ENCODE measurements at places on chromosomes 1 and 21.

DNA sequence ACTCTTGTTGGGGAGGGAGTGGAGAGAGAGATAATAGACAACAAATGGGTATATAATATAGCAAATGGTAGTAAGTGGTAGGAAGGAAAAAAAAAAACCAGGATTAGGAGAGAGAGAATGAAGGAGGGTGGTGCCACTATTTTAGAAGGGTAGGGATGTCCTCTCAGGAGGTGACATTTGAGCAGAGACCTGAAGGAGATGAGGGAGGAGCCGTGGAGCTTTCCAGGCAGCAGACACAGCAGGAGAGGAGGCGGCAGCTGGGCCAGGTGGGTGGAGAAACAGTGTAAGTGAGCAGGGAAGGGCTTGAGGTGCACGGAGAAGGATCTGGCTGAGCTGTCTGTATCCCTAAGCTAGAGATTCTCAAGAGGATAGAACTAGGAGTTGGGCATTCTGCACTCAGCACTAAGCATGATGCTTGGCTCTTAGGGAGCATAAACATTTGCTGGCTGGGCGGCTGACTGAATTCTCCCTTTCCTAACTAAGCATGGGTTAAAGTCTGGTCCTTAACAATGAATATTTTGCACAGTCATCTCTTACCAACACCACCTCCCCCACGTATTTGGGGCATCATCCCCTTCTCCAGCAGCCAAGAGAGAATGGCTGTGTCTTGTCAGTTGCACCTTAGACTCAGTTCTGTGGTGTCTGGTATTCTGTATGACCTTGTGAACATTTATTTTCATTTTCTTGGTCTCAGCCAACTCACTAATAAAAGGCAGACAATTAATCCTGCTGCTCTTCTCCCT, 27.6 kb upstream of the SARS1 start:
- no peak for DNase-seq

- no peak for DNase-seq
These were observed 76.5 kb downstream of the SCCPDH start for GRCh38 chr1:246800756-246801155.

DNA sequence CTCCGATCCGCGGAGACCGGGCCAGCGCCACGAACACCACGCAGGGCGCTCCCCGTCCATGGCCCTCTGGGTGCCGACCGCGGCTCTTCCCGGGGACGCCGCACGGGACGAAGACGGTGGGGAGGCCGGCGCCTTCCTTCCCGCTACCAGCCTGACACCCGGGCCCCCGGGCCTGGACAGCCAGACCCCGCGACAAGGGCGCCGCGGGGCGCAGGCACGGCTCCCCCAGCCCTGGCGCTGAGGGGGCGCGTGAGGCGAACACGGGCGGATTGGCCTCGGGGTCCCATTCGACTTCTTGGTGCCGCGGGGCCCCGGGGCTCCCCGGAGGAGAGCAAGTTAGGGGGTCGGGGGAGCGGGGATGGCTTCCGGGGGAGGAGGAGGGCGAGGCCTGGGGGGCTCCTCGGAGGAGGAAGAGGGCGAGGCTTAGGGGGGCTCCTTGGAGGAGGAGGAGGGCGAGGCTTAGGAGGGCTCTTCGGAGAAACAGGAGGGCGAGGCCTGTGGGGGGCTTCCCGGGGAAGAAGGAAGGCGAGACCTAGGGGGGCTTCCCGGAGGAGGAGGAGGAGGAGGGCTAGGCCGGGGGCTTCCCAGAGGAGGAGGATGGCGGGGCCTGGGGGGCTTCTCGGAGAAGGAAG, 537 bp upstream of the KLHL17 start:
- DNase-seq, result no peak

- no peak for DNase-seq
These were observed 382.5 kb downstream of the NEGR1 start for GRCh38 chr1:71899881-71900280.

GRCh38 chr1:43340559-43340958, 2.9 kb downstream of the MPL start:
- no peak for DNase-seq

DNA sequence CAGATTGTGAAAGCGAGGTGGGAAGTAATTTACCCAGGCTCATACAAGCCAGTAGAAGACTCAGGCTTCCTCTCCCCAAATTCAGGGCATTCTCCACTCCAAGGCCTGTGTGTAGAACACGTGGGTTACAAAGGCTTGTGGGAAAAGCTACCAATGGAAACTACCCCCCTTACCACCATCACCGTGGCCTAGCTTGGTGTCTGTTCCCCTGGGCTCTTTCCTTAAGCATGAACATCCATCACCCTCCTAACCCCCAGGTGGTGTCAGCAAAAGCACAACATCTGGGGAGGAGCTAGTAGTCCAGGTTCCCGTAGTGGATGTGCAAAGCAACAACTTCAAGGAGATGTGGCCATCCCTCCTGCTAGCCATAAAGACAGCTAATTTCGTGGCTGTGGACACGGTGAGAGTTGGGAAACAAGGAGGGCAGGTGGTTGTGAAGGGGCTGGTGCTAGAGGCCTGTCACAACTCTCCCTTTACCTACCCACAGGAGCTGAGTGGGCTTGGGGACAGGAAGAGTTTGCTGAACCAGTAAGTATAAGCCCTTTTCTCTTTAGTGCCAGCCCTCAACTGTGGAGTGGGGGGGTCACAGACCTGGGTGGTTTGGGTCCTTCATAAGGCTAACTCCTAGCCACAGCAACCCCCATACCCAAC, 701 bp upstream of the MUTYH start:
- peak; percentile 16 for DNase-seq

- no peak for DNase-seq
These were observed 2.2 kb upstream of the ADORA3 start for GRCh38 chr1:111505641-111506119.

All from spinal cord (tissue), 10 donors.